ENCODE measurements at places on chromosomes 13 and 19. TPM values are rescaled to one million over a fixed set of nuclear protein-coding genes. Genes with fewer than 3 reads are reported as not detected.

DHDH gene
- 3.8 TPM for total RNA-seq

GRCh38 chr13:74570834-74571233 lies 436.6 kb upstream of the KLF12 start:
- no peak for ATAC-seq

ZNF296 gene
- total RNA-seq = 11.6 TPM

DACT3 gene
- total RNA-seq = 0.09 TPM

DNA sequence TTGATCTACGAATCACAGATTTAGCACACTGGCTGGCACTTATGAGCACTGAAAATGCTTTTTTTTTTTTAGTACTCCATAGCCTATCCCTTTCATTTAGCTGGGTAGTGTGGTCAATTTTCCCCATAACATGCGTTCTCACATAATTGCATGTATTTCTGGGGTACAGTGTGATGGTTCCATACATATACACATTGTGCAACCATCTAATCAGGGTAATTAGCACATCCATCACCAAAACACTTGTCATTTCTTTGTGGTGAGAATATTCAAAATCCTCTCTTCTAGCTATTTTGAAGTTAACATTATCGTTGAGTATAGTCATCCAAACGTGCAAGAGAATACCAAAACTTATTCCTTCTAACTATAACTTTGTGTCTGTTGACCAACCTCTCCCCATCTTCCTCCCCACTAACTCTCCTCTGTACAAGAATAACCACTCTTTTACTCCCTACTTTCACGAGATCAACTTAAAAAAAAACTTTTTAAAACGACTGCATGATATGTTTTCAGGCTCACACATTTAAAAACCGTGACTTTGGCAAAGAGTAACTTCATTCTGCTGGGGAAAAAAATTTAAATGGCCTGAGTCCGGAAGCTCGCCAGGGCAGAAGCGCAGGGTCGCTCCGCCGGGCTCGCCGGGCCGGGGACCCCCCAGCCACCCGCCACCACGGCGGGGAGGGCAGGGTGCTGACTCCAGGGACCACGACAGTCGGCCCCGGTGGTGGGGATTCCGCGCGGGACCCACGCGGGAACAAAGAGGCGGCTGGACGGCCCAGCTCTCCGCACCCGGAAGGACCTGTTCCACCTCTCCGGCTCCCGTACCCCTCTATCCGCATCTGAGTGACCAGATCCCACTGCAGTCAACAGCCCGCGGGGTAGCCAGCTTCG lies 868 bp upstream of the UBAC2 start:
- no peak for ATAC-seq

PPP1R15A gene
- 75.1 TPM for total RNA-seq

GRCh38 chr13:67493835-67494234 lies 263.7 kb upstream of the PCDH9 start:
- ATAC-seq = no peak

- ATAC-seq = no peak
Measured at GRCh38 chr13:113548778-113549621, 35.6 kb upstream of the TFDP1 start.

- peak; percentile 79 for ATAC-seq
Measured at GRCh38 chr19:48752496-48753365, at the start of gene FUT1. TSS of gene FUT1 (minus strand) at chr19:48752641. CDS start at chr19:48751281, 1,360 bp downstream.

DNA sequence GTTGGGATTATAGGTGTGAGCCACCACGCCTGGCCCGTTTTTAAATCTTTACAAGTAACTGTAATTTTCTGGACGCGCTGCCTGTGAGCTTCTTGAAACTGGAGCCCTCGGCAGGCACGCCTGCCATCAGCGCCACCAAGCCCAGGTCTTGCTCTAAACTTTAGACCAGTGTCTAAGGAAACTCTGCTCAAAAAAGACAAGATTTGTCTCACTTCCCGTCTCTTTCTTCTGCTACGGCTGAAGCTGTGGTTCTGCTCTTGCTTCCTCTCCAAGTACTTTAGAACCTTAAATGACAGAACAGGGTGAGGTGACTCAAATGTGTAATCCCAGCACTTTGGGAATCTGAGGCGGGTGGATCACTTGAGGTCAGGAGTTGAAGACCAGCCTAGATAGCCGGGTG lies 24.9 kb downstream of the RCN3 start:
- ATAC-seq = peak; percentile 26

DNA sequence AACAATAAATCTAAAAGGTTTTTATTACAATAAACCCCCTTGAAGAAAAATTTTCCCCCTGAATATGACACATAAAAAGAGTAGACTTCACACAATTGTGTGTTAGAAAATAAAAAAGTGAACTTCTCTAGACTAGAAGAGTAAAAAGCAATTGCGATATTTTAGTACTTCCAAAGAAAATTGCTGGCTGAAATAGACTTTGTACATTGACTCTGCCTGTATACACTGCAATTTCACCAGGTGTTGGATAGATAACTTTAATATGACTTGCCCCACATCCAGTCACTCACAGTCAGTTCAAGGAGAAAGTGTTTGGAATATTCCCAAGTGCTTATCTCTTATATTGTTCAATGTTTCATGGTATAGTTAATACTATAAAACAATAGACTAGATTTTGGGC lies 1780.1 kb upstream of the PCDH20 start:
- no peak for ATAC-seq

- ATAC-seq = no peak
Measured at GRCh38 chr19:18743784-18744418, 47.2 kb downstream of the COMP start.

ZNF284 gene
- total RNA-seq = 1.2 TPM

- no peak for ATAC-seq
Measured at GRCh38 chr19:7773841-7774240, 10.8 kb downstream of the CLEC4M start.

DNA sequence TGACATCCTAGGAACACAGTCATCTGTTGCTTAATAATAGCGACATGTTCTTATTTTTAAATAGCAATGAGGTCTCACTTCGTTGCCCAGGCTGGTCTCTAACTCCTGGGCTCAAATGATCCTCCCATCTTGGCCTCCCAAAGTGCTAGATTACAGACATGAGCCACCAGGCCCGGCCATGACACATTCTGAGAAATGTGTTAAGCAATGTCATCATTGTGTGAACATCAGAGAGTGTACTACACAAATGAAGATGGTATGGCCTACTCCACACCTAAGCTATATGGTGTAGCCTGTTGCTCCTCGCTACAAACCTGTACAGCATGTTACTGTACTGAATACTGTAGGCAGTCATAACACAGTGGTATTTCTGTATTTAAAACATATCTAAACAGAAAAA lies 24.6 kb upstream of the GARRE1 start:
- ATAC-seq = peak; percentile 24

DNA sequence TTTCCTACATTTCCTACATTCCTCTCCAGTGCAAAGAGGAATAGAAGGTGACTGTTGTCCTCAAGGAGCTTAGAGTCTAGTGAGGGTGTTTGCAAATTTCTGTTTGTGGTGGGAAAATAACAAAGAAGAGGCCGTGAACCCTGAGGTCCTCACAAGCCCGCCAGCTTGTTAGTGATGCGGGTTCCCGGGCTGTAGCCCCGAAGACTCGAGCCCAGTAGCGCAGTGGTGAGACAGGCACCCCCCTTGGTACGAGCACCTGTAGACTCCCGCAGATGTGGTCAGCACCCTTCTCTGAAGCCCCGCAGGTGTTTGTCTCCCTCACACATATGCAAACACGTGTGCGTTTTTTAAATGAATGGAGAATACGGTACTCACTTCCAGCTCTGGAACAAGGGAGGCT lies 26.5 kb upstream of the SPACA7 start:
- ATAC-seq = no peak

DNA sequence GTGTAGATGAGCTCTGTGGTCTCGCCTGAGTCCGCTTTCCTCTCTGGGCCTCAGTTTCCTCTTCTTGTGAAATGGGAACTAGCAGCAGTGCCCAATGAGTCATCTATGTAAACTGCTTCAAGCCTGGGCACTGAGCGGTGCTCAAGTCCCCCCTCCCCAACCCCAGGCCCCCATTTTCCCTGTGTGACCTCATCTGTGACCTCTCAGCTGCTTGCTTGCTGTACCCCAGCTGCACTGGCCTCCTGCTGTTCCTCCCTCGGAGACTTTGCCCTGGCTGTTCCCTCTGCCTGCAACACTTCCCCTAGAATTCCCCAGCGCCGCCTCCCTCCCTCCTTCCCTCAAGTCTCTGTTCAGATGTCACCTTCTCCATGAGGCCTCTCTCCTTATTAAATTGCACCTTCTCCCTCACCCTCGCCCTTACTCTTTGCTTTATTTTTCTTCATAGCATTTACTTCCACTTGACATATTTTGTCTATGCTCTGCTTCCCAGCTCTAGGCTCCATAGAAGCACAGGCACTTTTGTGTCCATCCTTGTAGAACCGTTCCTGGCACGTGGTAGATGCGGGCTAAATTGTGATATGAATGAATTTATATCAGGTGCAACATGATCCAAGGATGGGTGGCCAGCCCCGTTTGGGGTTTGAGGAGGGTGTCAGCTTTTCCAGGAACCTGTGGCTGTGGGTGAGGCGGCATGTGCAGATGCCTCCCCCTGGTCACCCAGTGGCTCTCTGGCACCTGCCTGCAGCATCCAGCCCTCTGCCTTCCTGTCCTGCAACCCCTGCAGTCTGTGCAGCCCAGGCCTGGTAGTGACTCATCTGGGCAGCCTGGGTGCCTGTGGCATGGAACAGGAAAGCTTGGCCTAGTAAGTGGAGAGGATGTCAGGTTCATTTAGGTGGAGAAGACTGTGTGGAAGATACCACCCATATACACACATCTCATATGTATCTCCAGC lies 26.3 kb downstream of the SIPA1L3 start:
- no peak for ATAC-seq

GRCh38 chr13:50410921-50411746 lies 395.9 kb downstream of the KCNRG start:
- ATAC-seq = peak; percentile 38

OLFM2 gene
- 1.6 TPM for total RNA-seq

ICAM5 gene
- 8.6 TPM for total RNA-seq

GRCh38 chr19:53977429-53977990 lies 13.9 kb upstream of the CACNG6 start:
- peak; percentile 83 for ATAC-seq

GRCh38 chr13:112690283-112690929 lies 568 bp downstream of the ATP11A start:
- peak; percentile 15 for ATAC-seq

GRCh38 chr19:7434391-7434790 lies 54.4 kb downstream of the PEX11G start:
- no peak for ATAC-seq

CRTC1 gene
- 13.6 TPM for total RNA-seq

All from activated T-helper 17 cell treated with anti-CD3 and anti-CD28 coated beads, Interleukin-2, amount 50 U/mL, for 72 hours (primary cell).